ENCODE measurements at places on chromosomes 3 and 15.

GRCh38 chr15:47288794-47289193, 428.5 kb upstream of the SEMA6D start:
- DNase-seq = no peak

- no peak for DNase-seq
These were observed 967.7 kb downstream of the AGBL1 start for GRCh38 chr15:87047203-87047965.

DNA sequence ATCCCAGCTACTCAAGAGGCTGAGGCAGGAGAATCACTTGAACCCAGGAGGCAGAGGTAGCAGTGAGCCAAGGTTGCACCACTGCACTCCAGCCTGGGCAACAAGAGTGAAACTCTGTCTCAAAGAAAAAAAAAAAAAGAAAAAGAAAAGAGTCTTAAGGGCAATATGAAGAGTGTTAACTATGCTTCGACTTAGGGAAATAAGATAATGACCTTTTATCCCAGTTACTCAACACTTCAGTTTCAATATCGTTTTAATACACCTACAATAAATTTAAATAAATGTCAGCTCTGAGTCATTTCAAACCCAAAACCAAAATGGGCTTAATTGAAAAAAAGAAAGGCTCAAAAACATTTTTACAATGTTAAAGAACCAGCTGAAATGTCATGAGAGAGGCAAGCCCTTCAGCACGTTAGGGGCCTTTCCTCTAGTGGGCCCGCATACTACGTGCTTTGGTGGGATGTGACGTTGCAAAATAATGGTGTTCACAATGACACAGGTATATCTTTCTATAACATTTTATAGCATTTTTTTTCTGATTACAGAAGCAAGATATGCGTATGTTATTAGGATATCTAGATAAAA, 15.3 kb downstream of the FYCO1 start:
- no peak for DNase-seq

DNA sequence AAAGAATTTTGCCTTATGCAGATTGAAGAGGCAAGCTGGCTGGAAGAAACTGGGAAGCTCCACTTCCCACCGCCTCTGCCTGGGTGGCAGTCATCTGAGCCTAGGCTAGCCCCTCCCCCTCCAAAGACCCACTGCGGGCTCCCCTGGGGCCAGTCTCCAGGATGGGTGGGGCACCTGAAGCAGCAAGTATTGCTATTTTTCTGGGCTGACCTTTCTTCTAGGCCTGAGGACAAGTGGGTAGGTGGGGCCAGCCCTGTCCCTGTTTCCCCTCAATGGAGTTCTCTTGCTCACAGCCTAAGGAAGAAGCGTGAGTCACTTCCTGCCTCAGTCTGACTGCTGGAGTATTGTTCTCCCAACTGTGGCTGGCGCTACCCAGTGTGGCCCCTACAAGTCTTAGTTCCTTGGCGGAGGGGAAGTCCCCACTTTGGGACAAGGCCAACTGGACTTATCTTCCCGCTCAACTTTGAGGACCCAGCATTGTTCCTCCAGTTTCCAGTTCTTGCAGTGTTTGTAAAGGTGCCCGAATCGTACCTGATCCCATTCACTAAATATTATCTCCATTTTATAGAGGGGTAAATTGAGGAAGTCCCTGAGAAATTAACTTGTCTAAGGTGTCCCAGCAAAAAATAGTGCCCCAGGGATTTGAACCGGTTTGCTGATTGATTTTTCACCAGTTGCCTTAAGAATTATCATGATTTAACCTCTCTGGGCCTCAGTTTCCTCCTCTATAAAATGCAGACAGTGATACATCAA, 1.4 kb downstream of the FURIN start:
- peak; percentile 43 for DNase-seq

GRCh38 chr3:188343894-188344293, 189.9 kb downstream of the LPP start:
- DNase-seq = no peak

GRCh38 chr3:23840521-23840920, 34.8 kb downstream of the UBE2E1 start:
- DNase-seq = no peak

DNA sequence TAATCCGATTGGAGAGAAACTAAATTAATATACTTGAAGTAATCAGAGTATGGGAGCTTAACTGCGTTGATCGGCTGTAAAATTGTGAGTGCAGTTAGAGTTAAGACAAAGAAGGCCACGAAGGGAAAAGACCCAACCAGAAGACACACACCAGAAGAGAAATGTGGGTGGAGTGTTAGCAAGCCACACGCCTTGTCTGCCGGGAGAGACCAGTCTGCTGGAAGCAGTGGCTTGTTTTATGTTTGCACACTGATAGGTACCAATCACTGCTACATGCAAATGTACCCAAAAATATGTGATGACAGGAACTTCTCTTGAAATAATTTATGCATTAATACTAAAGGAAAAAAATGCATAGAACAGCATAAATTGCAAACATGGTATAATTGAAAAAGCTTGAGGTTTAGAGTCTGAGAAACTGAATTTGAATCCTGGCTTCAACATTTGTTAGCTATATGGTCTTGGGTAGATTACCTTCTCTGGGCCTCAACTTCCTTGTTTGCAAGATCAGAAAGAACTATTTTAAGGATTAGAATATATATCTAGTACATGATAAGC, 23.1 kb downstream of the EEFSEC start:
- no peak for DNase-seq

GRCh38 chr3:14652-15051, 181.9 kb upstream of the CHL1 start:
- DNase-seq = no peak
